NAMALWA (cell line): ENCODE measurements at places on chromosomes 2 and 18.

- no peak for DNase-seq
These were observed 309.1 kb upstream of the COL3A1 start for GRCh38 chr2:188664951-188665595.

GRCh38 chr18:57427429-57428201, 7.6 kb upstream of the ONECUT2 start:
- no peak for DNase-seq

- no peak for DNase-seq
These were observed 108.6 kb downstream of the AGPS start for GRCh38 chr2:177501186-177501585.

- DNase-seq, result no peak
These were observed 87.3 kb downstream of the SH3RF3 start for GRCh38 chr2:109216332-109216731.

DNA sequence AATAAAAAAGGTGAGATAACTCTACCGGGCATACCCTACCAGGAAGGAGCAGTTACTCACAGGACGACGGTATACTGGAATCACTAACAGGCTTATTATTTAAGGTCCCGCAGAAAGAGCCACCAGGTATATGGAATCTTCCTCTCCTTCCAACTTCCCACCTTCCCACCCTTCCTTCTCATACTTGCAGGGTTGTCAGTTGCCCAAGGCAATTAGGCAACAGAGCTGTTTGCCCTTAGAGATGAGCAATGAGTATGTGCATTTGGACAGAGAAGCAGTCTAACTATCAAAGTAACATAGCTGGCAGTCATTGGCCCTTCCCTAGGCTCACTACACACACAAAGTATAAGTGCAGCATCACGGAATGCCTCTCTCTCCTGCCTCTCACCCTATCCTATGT, 32.1 kb upstream of the EVA1A start:
- no peak for DNase-seq

- no peak for DNase-seq
These were observed 20.3 kb downstream of the PER2 start for GRCh38 chr2:238267884-238268680.
